Stimulated activated CD8-positive, alpha-beta memory T cell treated with anti-CD3 and anti-CD28 coated beads, Interleukin-15, amount 100 ng/mL, for 4 hours (primary cell): ENCODE measurements at places on chromosomes 2 and 18.

DNA sequence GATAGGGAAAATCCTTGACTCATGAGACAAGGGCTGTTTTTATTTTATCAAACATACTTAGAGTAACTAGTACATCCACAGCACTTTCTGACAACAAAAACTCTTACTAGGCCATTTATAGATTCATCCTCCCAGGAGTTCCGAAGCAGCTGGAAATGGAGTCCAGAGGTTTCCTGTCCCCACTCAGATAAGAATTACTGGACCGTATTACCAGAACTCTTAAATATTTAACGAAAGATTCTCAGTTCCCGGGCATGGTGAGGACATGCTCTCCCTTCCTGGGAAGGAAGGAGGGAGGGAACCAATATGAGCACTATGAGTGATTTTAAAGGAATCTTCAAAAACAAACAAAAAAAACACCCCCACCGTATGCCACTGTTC is 41.2 kb downstream of the AKAIN1 start:
- no peak for DNase-seq

DNA sequence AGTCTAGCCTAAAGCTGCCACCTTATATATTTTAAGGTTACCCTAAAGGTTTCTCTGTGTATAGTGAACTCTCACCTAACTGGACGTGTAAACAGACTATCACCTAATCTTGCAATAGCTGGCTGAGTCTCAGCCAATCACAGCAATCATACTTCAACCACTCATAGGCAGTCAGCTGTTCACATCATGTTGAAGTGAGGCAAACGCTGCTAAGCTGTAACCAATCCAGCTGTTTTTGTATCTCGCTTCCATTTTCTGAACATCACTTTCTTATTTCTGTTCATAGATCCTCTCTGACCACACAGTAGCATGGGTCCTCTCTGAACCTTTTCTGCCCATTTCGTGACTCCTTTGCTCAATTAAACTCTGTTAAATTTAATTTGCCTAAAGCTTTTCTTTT is 468.2 kb upstream of the POU3F3 start:
- DNase-seq: no peak

- DNase-seq: no peak
Measured at GRCh38 chr2:70124983-70125480, 37.8 kb downstream of the PCBP1 start.

- DNase-seq: no peak
Measured at GRCh38 chr18:60096428-60096827, 196.6 kb downstream of the PMAIP1 start.

- no peak for DNase-seq
Measured at GRCh38 chr2:58042486-58042970, 4.1 kb upstream of the VRK2 start.

DNA sequence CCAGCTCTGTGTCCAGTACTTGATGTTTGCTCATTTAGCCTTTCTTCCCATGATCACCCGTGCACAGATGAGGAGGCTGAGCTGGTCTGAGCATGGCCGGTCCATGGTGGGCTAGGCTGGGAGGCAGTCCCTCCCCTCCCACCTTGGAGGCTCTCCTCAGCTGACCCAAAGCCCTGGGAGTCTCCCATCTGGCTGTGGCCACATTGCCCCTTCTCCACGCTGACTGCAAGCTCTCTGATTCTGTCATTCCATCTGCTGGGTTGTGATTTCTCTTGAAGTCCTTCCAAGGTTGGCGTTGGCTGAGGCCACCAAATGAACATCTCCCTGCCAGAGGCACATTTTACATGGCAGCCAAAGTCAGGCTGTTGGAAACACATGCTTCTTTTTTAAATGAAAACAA is 44.0 kb downstream of the ACKR3 start:
- no peak for DNase-seq

DNA sequence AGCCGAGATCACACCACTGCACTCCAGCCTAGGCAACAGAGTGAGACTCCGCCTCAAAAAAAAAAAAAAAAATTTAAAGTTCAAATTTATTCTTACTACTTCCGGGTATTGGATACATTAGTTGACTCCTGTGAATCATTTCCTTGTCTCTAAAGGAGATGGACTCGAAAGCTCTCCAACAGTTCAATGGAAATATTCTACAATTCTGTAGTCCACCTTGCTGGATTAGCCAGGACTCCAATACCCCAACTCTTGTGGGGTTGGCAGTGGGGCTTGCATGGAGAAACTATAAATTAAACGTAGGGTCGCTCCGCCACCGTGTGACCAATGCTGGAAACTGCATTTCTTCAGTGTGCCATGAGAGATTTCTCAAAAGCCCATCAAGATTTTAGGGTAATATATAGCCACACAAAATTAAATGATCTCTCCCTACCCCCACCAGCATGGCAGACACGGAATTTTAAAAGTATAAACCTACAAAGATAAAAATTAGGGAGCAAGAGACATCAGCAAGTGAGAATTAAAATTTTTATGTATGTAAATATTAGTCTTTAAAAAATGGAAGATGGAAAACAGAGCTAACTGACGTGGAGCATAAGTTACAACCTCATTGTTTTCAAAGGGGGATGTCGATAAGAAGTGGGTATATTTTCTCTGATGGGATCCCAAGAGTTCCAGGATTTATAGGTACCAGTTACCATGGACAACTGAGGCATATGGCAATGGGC is 27.8 kb upstream of the GAREM2 start:
- peak; percentile 26 for DNase-seq

GRCh38 chr2:42187886-42188285 is 18.7 kb downstream of the EML4 start:
- no peak for DNase-seq

DNA sequence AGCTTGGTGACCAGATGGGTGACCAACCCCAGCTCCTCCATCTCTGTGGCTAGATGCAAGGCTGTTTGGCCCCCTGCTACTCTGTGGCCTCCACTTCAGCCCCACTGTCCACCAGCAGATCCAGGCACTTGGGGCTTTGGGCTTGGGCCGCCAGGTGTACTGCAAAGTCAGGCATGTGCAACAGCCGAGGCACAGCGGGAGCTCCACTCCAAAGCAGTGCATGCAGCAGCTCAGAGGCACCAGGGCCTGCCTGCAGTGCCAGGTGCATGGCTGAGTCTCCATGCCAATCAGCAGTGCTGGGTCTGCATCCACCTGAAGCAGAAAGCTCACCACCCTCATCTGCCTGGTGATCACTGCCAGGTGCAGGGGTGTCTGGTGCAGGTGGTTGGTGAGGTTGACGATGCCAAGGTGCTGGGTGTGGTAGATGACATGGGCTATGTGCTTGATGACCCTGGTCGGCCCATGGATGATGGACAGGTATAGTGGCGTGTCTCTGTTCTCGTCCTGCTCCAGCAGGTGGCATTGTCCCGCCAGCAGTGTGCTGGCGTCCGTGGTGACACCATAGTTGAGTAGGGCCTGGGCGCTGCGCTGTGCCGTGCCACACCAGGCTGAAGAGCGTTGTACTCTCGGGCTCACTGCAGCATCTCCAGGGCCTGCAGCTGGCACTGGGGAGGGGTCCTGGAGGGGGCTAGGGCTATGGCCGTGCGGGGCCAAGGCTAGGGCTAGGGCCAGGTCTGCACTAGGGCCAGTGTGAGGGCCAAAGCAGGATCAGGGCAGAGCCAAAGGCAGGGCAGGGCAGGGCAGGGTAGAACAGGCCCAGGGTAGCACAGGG is 1.0 kb upstream of the ANKRD62 start:
- DNase-seq: no peak

DNA sequence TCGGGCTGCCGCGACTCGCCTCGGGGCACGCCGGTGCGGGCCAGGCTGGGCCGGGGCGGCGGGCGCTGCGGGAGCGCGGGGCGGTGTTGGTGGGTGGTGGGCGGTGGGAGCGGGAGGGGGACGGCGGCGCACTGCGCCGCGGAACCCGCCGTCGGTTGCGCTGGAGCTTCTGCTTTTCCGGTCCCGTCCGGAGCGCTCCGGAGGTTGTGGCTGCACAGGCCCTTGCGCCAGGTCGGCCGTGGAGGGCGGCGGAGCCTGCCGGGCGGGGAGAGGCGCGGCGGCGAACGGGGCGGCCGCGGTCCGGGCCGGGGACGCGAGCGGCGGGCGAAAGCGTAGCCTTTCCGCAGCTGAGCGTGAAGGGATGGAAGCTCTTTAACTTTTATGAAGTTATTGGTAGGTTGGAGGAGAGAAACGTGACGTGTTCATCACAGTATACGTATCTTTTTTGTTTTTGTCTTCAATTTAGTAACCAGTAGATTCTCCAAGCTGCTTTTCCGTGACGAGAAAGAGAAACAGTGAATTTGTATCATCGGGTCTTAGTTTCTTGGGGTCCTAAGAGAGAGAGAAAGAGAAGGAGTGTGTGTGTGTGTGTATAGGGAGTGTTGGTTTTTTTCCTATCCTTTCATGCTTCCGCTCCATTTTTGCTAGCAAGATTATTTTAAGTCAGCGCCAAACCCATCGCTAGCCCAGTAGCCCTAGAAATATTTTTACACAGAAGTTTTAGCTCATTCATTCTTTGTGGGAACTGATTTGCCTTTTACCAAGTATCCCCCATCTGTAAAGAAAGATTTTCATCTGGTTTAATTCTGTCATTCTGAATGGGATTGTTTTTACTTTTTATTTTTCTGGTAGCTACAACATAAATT is 535 bp downstream of the ATG4B start:
- DNase-seq: no peak

GRCh38 chr2:96320728-96321622 is 4.1 kb upstream of the ITPRIPL1 start:
- DNase-seq: no peak

DNA sequence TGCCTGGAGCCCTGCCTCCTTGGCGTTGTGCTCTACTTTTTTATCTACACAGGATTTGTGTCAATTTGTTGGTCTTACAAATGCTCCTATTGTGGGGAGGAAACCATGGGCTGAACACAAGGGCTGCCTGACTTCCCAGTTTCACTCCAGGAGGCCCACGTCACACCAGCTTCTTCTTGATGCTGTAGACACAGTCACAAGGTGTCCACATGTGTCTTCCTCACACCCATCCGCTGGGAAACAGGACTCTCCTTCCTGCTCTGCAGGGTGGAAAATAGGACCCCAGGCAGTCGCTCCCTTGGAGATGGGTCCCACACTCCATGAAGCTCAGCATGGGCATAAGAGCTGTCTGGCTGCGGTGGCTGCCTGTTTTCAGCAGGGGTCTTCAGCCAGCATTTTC is 468.2 kb downstream of the EPHA4 start:
- no peak for DNase-seq

DNA sequence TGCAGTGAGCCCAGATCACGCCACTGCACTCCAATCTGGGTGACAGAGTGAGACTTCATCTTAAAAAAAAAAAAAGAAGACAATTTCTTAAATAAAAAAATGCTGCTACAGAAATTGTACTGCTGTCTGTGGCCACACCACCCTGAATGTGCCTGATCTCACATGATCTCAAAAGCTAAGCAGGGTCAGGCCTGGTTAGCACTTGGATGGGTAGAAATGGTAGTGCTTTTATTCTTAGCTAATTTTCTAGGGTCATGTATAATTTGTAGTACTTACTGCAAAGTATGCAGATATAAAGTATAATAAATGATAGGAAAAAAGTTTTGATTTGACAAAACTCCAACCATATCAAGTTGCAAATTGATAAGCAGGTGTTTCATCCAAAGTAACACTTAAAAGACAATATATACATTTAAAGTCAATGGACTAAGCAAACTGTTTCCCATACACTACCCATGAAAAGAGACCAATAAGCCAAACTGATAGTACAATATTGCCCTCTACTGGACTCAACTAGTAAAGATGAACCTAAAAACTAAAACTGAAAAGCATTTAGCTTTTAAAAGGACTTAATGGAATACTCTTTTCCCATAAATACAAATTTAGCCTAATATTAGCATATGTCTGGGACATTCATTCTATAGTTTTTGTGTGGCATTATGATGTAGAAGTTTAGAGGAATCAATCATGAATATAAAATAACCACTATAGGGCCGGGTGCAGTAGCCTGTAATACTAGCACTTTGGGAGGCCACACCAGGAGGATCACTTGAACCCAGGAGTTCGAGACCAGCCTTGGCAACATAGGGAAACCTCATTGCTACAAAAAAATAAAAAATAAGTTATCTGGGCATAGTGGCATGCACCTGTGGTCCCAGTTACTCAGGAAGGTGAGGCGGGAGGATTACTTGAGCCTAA is 18.6 kb upstream of the PEX13 start:
- no peak for DNase-seq

DNA sequence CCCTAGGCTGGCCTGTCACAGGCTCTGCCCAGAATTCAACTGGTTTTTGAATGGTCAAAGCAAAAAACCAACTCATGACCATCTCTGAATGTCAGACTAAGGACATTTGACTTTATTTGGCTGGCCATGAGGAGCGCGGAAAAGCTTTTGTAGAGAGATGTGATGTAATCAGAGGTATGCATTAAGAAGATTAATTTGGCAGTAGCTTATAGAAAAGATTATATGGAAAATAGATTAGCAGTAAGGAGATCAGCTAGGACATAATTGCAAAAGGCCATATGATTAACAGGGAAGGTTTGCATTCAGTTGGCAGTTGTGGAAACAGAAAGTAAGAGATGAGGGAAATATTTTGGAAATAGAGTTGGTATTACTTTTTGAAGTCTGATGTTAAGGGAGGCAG is 12.3 kb upstream of the TTR start:
- no peak for DNase-seq

DNA sequence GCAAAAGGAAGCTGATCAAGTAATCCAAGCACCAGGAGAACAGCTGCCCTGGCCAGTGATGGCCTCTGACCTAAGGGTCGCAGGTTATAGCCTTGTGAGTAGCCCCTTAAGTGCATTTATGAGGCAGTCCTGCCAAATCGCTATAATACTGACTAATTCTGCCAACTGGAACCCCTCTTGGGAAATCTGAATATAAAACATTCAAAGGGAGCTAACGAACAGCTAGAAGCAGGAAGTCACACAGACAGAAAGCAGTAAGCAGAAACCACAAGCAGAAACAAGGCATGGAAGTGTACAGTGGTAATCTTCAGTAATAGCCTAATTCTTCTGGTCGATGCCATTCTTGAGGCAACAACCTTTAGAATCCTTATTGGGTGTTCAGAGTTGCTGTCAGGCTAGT is 521.3 kb downstream of the METTL4 start:
- no peak for DNase-seq

DNA sequence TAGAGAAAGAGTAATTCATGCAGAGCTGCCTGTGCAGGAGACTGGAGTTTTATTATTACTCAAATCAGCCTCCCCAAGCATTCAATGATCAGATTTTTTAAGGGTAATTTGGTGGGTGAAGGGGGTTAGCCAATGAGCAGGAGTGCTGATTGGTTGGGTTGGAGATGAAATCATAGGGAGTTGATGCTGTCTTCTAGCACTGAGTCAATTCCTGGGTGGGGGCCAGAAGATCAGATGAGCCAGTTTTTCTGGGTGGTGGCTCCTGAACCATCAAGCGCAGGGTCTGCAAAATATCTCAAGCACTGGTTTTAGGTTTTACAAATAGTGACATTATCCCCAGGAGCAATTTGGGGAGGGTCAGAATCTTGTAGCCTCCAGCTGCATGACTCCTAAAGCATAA is 312.8 kb upstream of the THSD7B start:
- no peak for DNase-seq

DNA sequence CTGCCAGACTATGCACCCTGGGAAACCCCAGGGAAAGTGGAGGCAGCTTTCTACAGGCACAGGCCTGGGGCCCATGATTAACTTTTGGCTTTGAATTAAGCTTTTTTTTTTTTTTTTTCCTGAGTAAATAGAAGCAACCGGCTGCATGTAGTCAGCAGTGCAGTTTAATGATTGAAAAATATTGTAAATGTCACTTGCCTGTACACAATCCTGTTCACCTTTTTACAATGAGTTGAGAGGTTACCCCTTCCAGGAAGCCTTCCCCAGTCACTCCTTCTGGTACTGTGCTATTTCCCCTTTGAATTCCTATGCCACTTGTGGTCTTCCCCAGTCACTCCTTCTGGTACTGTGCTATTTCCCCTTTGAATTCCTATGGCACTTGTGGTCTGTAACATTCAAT is 475.6 kb downstream of the TDRD15 start:
- no peak for DNase-seq
